ENCODE measurements at places on chromosomes 5 and 9. TPM values are rescaled to one million over a fixed set of nuclear protein-coding genes. Genes with fewer than 3 reads are reported as not detected.

- DNase-seq = peak; percentile 84
These were observed 6.9 kb upstream of the OTP start for GRCh38 chr5:77645158-77645994.

GRCh38 chr5:73862796-73863195 lies 236.8 kb downstream of the ARHGEF28 start:
- no peak for DNase-seq

DNA sequence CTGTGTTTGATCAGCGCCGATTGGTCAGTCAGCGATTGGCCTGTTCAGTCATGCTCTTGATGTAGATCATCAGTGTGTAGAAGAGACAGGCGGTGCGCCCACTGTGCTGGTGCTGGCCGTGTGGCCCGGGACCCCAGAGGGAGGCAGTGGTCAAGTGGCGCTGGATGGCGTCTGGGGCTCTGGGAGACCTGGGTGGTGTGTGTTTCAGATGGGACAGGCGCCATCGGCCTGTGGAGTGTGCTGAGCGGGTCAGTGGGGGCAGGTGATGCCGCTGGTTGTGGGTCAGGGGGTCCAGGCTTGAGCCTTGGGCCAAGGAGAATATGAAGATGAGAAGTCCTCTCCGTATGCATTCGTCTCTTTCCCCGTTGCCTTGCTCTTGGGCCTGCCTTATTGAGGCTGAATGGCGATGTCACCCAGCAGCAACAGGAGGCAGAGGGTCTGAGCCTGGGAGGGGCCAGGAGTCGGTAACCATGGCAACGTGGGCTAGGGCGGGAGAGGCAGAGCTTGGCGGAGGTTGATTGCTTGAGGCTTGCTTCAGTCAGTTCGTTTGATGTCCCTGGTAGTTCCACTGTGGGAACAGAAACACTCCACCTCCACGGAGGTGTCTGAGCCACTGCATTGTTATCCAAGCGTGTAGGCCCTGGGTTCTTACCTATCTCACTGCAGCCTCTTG lies 117.8 kb upstream of the CACNA1B start:
- no peak for DNase-seq

PAEP gene
- total RNA-seq = not detected

DNA sequence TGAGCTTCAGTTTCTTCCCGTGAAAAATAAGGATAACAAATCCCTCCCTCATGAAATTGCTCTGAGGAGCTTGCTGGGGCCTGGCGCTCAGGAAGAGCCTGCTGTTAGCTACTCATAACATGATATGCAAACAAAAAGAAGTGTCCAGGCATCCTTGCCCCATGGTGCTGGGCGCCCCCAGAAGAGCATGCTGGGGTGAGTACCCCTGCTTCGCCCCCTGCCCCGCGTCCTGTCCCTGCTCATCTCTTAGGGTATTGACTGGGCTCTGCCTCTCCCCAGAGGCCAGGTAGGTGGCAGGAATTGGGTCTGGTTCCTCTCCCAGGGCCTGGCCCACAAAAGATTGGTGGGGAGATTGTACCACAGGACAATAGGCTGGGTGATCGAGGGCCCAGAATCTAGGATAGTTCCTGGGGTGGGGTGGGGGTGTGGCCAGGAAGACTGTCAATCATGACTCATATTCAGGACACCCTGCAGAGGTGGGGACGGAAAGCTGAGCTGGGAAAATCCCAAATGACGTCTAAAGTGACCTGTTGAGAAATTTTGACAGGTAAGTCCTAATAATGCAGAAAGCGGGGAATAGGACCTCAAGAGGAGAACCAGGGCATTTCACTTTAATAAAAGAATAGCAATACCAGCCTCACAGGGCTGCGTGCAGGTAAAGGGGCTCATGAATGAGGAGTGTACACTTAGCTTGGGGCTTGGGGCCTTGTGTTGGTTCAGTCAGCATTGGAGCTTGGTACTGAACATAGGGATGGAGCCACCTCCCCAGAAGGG lies 8.9 kb downstream of the PITX1 start:
- peak; percentile 87 for DNase-seq

- no peak for DNase-seq
These were observed 152.8 kb upstream of the IER5L start for GRCh38 chr9:129330711-129331492.

PCDHGA7 gene
- total RNA-seq = 0.73 TPM

DBH gene
- not detected for total RNA-seq

- peak; percentile 0 for DNase-seq
These were observed 627.4 kb downstream of the TLR4 start for GRCh38 chr9:118331622-118332045.

NOTCH1 gene
- total RNA-seq = 11.7 TPM

SLC35A4 gene
- total RNA-seq = 80.6 TPM

RACK1 gene
- total RNA-seq = 1,679 TPM

GRCh38 chr5:10289991-10290390 lies 17.7 kb downstream of the CMBL start:
- no peak for DNase-seq

- no peak for DNase-seq
These were observed 50.2 kb upstream of the DAB2IP start for GRCh38 chr9:121601194-121601593.

- DNase-seq = no peak
These were observed 19.7 kb upstream of the CCNH start for GRCh38 chr5:87432460-87432859.

SPINK4 gene
- total RNA-seq = not detected

DNA sequence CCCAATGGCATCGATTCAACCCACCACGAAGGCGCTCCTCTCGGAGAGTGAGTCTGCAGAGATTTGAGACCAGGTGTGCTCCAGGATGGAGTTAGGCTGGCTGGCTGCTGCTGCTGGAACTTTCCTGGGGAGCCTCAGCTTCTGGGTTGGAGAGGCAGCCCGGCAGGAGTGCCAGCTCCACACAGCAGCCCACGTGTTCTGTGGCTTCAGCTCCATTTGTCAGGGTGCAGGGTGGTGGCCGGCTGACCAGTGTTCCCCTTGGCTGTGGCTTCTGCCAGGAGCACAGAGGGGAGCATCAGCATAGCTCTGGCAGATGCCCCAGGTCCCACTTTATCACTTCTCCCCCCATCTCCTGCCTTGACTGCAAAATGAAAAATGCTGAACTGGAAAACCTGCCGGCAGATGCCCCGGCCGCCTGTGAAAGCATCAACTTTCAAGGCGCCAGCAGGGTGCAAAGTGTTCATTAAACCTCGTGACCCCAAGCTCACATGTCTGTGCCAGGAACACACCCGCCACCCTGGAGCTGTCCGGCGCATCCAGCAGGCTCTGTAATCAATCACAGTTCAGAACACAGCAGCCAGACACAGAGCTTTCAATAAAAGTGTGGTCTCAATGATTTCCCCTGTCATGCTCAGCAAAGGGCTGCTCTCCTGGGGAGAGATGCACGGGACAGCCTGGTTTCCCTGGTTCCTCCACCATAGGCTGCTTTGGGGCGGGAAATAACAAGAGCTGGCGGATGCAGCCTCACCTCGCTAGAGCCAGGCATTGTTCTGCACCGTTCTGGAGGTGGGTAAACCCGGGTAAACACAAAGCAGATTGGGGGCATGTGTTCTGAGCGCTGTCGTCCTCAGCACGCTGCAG lies 53.2 kb downstream of the TRIP13 start:
- no peak for DNase-seq

PCDH1 gene
- total RNA-seq = 146 TPM

GRCh38 chr5:6581559-6582426 lies 51.1 kb downstream of the NSUN2 start:
- DNase-seq = no peak

DNA sequence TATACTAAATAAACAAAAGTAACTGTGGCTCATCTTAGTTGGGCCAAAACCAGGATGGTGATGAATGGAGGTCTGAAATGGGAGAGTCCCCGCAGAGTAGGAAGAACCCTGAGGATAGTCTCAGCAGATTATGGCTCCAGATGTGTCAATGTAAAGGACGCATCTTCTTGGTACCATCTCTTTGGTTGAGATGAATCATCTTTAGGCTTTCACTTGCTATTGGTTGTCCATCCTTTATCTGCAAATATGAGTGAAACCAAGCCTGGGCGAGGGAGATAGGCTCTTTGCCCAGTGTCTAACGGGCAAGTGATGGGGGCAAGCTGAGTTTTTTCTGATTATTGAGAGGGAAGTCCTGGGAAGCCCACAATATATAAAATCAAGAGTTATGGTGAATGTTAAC lies 19.4 kb upstream of the LCP2 start:
- no peak for DNase-seq

PCDHGB5 gene
- total RNA-seq = 9.1 TPM

- DNase-seq = peak; percentile 93
These were observed at the start of gene OSMR for GRCh38 chr5:38845526-38846378. TSS of gene OSMR (plus strand) at chr5:38846012. CDS start at chr5:38869045, 23,033 bp downstream.

N4BP3 gene
- 6.9 TPM for total RNA-seq

GRCh38 chr5:51651476-51651875 lies 268.2 kb downstream of the ISL1 start:
- DNase-seq = no peak

BNC2 gene
- total RNA-seq = not detected

DNA sequence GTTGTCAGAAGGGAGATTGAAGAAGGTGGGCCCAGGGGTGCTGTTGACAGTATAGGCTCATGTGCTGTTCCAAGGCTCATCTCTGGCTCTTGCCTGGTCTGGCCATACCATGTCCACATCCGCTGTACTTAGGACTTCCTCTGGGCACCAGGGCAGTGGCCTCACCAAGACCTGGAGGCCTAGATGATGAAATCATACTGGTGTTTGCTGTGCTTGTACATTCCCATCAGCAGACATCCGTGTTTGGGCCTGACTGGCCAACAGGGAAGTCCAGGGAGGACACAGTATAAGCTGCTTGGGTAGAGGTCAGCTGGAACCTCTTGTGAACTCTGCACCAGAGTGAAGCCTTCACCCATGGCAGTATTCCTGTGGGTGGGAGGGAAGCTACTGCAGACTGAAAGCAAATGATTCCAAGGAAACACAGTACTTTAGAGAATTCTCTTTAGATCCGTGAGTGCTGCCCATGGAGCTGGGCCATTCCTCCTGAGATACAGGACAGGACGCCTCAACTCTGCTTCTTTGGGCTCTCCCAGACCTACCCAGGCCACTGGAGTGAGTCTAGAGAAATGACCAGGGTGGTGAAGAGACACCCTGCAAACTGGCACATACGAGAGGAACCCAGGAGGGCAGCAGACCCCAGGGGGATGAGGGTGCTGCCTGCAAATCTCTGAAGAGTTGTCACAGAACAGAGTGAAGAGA lies 22.5 kb downstream of the POLR1E start:
- DNase-seq = no peak

LRRC19 gene
- 0.21 TPM for total RNA-seq

ISL1 gene
- 9.4 TPM for total RNA-seq

ENTREP1 gene
- total RNA-seq = 1.8 TPM

DNA sequence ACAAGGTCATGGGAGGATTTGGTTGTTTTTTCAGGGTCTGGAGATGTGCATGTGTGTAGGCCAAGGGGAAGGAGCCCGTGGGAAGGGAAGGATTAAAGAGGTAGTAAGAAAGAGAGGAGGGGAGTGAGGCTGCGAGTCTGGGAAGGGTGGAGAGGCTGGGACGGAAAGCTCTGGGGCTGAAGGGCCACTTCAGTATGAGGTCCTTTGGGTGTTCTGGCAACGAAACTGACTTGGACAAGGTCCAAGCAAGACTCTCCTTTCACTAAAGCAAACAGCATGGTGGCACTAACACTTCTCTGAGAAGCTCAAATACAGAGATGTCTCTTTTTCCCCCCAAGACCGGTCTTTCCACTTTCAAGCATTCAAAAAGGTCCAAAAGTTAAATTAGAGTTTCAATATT lies 394.5 kb downstream of the ARHGEF28 start:
- DNase-seq = no peak

- no peak for DNase-seq
These were observed 46.5 kb upstream of the CEMIP2 start for GRCh38 chr9:71814815-71815214.

DNA sequence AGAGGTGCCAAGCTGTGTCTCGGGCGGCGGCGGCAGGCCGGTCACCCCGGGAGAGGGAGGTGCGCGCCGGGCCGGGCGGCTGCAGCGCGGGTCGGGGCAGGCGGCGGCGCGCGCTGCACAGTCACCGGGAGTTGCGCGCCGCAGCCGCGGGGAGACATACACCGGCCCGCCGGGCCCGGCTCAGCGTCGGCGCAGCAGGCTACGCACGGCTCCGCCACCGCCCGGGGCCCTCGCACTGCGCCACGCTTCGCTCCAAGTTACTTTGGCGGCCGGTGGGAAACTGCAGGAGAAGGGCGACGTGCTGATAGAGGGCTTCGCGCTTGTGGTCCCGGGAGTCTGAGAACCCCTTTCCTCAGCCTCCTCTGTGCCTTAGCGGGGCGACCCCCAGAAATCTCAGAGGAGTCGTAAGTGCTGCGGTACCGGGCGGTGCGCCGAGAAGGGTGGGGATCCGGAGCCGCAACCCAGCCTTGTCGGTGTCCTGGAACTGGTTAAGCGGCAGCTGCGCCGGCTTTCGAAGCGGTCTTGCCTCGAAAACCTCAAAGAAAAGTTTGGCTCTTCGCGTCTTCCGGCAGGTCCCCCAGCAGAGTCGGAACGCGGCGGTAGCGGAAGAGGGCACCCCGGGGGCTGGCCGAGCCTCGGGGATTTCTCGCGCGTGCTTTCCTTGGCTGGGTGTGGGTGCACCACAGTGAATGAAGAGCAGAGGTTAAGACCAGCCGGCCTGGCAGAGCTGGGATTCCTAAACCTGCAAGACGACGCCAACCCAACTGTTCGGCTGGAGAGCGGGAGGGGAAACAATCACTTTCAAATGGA lies at the start of gene EFNA5:
Gene EFNA5, minus strand, starts transcription at position 6 of the 810 bp plus-strand sequence.
- peak; percentile 36 for DNase-seq

DNA sequence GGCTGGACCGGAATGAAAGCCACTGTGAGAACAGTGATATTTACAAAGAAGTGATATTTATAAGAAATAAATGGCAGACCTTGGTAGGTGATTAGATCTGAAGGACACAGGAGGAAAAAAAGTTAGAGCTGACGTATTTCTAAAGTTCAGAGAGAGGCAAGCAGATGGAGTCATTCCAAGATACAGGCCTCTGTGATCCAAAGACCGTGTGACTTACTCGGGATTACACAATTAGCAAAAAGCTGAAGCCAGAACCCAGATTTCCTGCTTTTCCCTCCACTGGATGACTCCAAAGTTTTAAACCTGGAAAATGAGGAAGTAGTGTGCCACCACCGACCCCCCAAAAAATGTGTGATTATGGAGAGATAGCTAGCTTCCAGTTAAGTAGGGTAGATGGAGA lies 3.1 kb upstream of the DOCK8 start:
- DNase-seq = no peak

DNA sequence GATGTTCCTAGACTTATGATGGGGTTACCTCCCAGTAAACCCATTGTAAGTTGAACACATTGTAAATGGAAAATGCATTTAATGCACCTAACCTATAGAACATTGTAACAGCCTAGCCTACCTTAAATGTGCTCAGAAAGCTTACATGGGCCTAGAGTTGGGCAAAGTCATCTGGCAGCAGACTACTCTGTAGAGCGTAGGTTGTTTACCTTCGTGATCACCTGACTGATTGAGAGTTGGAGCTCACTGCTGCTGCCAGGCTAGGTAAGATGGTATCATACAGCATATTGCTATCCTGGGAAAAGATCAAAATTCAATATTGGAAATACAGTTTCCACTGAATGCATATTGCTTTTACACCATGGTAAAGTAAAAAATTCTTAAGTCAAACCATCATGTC lies 95.4 kb downstream of the HTR4 start:
- no peak for DNase-seq

GRCh38 chr5:4058899-4059298 lies 463.3 kb downstream of the IRX1 start:
- no peak for DNase-seq

GRCh38 chr5:22850981-22851380 lies 2.2 kb downstream of the CDH12 start:
- DNase-seq = no peak

GAPT gene
- total RNA-seq = not detected

Data from Calu3 (cell line).